ENCODE measurements at places on chromosomes 5 and 9.

DNA sequence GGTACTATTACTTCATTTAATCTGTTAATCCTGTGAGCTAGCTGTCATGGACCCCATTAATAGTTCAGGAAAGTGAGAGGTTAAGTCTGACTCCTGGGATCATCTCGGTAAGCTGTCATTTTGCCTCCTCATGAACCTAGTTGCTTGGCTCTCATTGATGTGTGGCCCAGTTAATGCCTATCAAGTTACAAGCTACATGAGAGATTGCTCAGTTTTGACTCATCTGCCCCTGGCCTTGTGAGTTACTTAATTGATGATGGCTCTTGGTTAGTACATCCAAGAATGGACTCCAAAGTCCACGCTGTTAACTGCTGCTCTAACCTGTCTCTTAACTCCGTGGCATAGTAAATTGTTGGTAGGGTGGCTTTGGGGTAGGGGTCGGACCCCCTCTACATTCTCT lies 23.9 kb downstream of the LARP1 start:
- no peak for DNase-seq

DNA sequence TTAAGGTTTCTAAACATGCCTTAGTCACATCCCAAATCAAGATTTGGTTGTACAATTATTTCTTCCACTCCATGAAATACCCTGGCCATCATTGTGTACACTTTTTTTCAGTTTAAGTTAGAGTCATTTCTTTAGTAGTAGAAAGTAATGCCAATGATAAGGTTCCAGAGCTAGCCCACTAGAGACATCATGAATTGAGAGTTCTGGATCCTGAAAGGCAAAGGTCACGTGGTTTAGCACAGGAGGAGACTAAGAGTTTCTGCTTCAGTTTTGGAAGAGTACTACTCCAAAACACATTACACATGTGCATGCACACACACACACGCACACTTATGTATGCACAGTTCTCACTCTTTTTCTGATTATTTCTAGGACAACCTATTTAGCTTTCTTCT lies 4.8 kb upstream of the SREK1 start:
- no peak for DNase-seq

DNA sequence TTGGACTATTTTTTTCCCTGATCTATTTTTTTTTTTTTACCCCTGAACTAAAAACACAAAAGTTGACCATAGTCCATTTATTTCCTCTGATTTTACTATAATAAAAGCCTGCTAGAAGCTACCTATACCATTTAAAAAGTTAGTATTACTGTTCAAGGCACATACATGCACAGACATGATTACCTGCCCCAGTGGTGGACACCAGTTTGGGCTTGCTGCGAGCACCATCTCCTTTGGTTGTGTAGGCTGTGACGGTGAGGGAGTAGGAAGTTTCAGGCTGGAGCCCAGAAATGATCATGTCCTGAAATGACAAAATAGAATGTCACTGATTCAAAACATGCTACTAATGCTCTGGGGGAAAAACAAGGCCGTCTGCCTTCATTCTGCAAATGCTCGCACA lies 693.1 kb upstream of the DMAC1 start:
- DNase-seq: no peak

DNA sequence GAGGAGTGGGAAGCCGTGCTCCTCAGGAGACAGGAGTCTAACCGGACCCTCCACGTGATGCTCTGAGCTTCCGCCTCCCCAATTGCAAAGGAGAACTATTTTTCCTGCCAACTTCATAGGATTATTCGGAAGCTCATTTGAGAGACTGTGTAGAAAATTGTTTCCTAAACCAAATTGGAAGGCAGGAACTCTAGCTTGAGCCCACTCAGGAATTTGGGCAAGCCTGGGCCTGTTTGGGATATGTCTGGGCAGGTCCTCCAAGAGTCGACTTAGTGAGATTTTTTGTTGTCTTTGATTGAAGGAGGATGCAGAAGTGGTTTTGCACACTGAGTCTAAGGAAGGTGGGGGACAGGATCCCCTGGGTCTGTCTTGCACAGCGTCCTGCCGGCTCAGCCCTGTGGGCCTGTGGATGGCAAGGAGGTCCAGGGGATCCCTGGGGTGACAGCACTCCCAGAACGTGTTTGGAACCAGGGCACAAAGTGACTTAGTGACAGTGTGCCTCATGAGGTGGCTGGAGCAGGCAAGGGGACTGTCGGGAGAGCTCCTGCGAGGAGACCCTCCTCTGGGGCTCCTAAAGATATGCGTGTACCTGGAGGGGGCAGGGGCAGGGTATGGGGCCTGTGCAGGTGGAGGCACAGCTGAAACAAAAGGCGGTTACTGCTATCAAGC lies 283.3 kb downstream of the NSG2 start:
- DNase-seq: no peak

- no peak for DNase-seq
Observed at GRCh38 chr5:33441241-33442177, 744 bp downstream of the TARS1 start.

DNA sequence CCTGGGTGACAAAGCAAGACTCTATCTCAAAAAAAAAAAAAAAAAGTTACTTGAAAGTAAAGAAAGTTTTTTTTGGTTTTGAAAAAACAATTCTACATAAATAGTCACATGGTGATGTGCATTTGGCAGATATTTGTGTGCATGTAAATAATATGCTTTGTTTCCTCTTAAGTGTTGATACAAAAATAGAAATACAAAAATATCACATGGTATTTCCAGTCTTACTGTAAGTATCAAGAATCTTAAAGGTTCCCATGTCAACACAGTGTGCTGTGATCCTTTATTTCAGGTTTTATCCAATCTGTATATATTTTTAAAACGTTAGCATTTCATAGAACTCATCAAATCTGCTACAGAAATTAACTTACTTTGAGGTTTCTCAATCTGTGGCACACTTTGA lies 521.9 kb downstream of the TLE4 start:
- no peak for DNase-seq

DNA sequence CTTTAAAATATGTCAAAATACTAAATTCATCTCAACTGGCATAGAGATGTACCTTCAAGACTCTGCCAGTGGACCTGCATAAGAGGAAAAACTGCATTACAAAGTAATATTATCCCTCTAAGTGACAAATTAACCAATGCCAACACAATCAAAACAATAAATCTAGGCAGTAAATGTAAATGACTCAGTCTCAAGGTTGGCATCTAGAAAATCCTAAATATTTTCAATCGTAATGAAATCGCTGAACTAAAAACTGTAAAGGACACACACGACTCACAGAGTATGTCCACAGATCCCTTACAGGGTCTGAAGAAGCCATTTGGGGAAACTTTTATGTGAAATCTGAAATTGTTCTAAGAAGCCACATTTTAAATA lies 31.2 kb downstream of the ERMP1 start:
- DNase-seq: no peak

DNA sequence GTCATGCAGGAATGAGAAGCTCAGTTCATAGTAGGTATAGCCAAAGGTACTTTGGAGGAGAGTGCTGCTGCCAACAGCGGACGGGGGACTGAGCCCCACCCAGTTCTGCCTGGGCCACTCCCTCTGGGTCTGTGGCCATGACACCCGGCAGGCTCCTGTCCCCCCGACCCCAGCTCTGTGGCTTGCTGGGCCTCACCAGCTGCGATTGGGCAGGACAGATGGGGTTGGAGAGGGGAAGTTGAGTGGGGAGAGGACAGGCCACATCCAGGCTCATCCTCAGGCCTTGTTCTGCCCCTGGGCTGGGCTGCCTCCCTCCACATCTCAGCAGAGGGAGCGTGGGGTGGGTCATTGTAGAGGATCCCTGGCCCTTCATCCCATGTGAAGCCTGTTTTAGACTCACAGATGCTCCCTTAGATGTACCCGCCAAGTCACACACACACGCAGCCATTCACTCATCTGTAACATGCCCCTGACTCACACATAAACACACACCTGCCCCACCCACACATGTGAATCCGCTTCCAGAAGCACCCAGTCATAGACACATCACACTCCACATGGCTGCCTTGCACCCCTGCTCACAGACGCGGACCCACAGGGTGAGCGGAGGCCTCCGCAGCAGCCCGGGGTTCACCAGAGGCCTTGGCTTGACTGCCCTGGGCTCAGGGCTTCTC lies 48.8 kb downstream of the NTNG2 start:
- DNase-seq: no peak

Data from stimulated activated CD4-positive, alpha-beta T cell treated with anti-CD3 and anti-CD28 coated beads, Interleukin-15, amount 100 ng/mL, for 1 hour (primary cell).